ENCODE measurements at places on chromosomes 1 and 21.

DNA sequence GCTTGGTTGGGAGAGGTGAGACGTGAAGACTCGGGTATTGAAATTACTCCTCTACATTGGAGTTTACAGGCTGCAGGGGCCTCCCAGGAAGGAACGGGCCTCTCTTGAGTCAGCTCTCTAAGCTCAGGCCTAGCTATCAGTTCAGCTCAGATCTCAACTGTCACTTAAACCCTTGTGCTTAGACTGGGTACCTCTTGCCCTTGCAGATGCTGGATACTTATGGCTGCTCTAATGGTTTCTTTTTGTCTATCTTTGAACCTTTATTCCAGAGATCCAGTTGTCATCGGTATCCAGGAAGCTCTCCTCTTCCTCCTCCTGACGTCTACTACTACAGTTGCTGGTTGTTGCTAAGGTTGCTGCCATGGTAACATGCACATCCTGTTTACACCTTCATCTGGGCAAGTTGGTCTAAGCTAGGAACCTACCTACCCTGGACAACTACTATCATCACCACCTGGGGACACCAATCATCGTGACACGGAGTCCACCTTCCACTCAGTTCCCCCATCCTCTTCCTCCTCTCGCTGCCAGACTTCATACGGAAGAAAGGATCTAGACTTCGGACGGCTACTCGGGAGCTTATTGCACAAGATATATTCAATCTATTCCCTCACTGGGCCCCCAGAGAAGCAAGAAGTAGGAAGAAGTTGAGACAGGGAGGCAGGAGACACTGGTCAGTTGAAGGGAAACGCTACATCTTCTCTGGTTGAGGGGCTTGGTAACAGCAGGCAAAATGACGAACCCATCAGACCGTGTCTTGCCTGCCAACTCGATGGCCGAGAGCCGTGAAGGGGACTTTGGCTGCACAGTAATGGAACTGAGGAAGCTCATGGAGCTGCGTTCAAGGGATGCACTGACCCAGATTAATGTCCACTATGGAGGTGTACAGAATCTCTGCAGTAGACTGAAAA lies 56.1 kb downstream of the ATP2B4 start:
- peak; percentile 27 for DNase-seq

DNA sequence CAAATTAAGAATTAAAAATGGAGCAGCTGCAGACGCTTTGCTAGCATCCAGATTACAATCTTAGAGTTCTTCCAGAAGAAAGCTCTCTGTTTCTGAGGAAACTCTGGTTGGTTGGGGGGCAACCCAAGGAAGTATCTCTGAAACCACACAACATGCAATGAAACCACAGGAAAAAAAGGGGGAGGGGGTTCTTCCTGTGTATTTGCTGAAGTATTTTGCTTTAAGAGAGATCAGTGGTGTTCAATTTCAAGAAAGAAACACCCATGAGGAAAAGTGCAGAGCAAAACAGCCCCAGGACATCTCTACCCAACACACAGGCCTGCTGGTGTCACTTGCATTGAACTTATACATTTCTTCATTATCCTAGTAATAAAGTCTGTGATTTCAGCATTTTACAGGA lies 19.7 kb upstream of the TIAM1 start:
- no peak for DNase-seq

DNA sequence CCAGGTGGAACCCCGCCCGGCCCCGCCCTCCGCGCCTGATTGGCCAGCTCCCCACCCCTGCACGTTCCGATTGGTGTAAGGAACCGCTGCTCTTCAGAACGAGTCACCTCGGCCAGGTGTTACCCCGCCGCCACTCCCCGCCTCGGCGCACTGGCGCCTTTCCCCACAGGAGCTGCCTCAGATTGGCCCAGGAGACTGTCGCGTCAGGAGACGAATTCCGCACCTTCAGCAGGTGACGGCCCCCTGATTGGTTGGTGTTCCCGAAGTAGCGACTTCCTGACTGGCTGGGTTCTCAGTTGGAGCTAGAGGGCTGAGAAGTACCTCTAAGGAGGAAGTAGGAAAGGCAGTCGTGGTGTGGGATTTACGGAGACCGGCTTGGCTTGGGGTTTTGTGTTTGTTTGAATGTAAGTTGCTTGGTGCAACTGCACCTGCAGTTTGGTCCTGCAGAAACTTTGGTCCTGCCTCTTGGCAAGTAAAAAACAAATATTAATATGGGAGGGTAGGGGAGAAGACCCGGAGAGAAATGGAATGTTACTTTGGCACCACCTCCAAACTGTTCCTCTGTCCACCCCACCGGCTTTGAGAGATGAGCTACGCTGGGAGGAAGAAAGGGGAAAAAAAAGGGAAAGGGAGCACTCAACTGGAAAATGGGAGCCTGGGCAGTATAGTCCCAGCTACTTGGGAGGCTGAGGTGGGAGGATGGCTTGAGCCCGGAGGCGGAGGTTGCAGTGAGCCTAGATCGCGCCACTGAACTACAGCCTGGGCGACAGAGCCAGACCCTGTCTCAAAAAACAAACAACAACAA lies 415 bp upstream of the F11R start:
- DNase-seq = peak; percentile 75

- no peak for DNase-seq
Observed at GRCh38 chr1:198968866-198969265, 330.0 kb downstream of the PTPRC start.

- DNase-seq = no peak
Observed at GRCh38 chr1:31748365-31748764, 15.8 kb downstream of the ADGRB2 start.

- no peak for DNase-seq
Observed at GRCh38 chr1:238223076-238223640, 332.4 kb upstream of the ZP4 start.

GRCh38 chr1:157751283-157751682 lies 25.6 kb downstream of the FCRL2 start:
- no peak for DNase-seq

DNA sequence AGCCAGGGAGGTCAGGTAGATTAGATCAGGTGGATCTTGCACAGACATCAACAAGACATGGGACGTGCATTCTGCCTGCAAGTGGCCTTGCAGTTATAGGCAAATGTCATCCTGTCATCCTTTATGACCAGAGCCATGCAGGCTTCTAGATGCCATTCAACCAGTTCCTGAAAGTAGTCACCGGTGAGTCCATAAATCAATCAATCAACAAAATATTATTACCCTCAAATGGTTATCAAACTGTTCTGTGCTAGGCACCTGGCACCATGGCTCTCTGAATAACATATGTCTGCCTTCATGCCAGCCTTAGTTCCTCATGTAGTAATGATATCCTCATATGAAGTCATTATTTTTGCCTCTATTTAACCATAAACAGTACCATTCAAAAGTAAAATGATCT lies 146.9 kb downstream of the TOMM20 start:
- no peak for DNase-seq

DNA sequence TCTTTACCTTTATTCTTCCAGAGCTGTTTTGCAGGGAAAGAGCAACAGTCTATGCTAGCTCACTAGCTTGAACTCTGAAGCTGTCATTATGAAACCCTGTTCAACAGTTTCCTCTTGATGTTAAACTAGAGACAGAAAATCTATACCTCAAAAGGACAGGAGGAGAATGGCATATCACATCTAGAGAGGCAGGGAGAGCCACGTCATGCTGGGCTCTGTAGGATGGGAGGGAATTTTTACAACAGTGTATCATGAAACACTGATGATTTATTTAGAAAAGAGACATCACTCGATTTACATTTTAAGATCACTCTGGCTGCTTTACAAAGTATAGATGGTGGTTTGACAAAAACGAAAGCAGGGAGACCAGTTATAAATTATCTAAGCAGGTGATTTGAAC lies 224.9 kb upstream of the COA6 start:
- no peak for DNase-seq

GRCh38 chr1:227560393-227561173 lies 2.8 kb upstream of the ZNF678 start:
- DNase-seq = no peak

- no peak for DNase-seq
Observed at GRCh38 chr1:108595507-108595906, 35.6 kb downstream of the EEIG2 start.

DNA sequence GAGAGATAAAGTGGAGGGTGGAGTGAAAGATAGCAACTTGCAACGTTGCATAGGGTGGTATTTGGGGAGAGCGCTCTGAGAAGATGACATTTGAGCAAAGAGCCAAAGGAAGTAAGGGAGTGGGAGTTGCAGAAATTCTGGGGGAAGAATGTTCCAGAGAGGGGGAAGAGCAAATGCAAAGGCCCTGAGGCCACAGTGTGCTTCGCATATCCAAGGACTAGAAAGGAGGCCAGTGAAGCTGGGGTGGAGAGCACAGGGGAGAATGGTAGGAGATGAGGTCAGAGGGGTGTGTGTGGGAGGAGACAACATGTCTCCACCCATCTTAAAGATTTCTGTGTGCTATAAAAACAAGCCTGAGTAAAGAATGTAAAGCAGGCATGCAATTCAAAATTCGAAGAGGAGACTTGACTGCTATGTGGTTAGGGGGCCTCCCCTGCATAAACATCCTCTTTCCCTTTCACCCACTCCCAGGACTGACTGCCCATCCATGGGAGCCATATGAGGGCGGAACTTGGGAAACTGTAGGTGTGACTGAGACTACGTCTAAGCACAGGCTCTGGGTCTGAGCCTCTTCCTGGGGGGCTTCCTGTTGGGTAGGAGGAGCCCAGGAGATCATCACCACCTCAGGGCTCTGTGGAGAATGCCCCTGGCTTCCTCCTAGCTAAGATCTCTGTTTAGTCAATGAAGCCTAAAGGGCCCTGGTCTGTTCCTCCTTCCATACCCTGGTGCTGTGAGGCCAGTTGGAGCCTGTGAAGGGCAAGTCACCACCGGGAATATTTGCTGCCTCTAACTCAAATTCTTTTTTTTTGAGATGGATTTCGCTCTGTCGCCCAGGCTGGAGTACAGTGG lies 2.9 kb upstream of the CLIC4 start:
- no peak for DNase-seq

DNA sequence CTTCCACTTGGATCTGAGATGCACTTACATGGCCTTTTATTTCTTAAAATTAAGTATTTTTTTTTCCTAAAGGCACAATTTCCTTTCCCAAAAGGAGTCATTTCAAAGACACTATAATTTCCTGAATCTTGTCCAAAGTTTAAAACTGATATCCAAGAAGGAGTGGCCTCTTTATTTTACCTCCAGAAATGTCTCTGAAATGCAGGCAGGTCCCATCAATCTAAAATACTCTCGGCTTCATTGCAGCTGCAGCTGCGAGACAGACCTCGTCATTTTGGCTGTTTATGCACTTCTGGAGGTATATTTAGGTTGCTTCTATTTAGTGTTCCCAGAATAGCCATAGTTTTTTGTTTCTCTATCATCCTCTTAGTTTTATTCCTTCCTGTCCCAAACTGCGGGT lies 172.7 kb upstream of the COA6 start:
- DNase-seq = no peak

DNA sequence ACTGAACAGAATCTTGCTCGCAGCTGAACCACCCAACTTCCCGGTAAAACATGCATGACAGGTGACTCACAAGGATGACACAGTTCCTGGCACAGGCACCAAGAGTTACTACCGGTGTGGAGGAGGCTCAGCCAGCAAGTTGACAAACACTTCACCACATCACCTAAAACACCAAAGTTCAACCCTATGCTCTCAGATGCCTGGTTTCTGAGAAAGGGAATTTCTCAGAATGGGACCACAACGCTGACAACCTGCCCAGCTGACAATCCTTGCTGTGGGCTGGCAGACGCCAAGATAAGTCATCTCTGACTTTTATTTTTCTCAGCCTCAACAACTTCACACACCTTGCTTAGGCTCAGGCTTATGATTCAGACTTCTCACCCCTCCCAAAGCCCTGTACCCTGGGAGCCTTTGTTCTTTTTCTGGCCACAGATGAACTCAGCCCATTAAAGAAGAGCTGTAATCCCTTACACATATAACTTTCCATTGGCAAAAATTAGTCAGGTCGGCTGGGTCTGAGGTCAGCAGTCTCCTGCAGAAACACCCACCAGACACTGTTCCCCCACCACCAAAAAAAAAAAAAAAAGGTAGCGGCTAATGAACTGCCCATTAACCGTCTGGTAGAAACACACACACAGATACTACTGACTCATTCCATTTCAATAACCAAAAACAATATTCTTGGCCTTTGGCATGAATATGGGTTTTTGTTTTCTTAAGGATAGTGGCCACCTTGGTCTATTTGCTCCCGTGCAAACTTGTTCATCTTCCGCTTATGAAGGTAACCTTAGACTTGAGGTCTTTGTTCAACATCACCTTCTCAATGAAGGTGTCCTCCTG lies 10.8 kb upstream of the TIAM1 start:
- peak; percentile 84 for DNase-seq

- no peak for DNase-seq
Observed at GRCh38 chr21:35048183-35048601, 910 bp downstream of the RUNX1 start.

GRCh38 chr1:21272540-21272939 lies 17.7 kb downstream of the ECE1 start:
- no peak for DNase-seq

DNA sequence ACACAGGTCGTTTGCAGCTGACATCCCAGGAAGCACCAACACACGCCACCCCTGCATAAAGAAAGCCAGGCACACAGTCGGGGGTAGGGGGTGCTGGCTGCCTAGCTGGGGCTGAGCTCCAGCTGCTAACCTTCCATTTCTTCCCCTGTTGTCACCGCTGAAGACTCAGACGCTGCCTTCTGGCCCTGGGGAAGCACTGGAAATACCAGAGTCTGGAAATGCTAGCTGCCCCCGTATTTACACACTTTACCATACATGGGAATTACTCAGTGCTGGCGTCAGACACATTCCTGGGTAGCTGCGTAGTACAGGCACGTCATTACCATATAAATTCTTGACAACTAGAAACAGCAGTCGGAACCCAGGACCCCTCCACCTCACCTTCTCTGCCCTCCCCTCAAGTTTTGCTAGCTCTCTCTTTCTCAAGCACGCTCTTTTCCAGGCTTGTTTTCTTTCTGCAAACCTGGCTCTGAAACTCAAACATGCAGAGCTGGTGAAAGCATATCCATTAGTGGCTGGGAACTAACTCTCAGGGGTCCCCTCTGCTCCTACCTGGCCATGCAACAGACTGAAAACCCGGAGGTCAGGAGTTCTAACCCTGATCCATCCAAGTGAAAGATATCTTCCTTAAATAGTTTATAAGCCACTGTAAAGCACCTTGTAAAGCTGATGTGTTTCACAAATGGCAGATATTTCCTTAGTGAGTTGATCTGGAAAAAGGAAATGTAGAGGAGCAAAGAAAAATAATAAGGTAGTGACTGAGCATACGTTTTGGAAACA lies 3.3 kb downstream of the CSRP1 start:
- no peak for DNase-seq

DNA sequence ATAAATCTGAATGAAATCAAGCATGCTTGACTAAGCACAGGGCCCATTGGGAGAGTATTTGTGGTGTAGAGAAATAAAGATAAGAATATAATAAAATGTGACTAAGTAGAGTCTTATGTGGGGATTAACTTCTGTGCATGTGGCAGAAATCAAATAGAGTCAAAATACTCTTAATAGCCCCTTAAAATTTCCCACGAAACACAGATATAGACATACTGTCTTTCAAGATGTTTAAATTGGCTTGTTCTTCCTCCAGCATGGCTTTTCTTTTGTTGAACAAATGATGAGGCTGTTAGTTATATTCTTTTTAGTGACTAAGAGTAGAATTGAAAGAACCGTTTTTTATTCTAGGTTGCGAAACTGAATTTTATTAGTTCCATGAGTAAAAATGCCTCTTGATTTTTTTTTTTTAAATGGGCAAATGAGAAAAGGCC lies 112.3 kb downstream of the RPS6KC1 start:
- DNase-seq = no peak

- DNase-seq = no peak
Observed at GRCh38 chr1:201422436-201423030, 1.0 kb upstream of the TNNI1 start.

GRCh38 chr1:68429233-68429808 lies 20.4 kb downstream of the RPE65 start:
- no peak for DNase-seq
